Fibroblast of lung (primary cell): ENCODE measurements at places on chromosomes 7 and 10. TPM values are rescaled to one million over a fixed set of nuclear protein-coding genes. Genes with fewer than 3 reads are reported as not detected.

GRCh38 chr7:90752051-90752450 lies 155.9 kb downstream of the CDK14 start:
- no peak overlapping the region for H3K27ac ChIP-seq
- no peaks in the 10 kb centered on the region for H3K4me1 ChIP-seq
- no peak overlapping the region for H3K4me3 ChIP-seq
- H3K27me3 ChIP-seq, result no peaks in the 10 kb centered on the region
- H3K36me3 ChIP-seq, result no peaks in the 10 kb centered on the region
- peak; percentile 41 for DNase-seq

DNA sequence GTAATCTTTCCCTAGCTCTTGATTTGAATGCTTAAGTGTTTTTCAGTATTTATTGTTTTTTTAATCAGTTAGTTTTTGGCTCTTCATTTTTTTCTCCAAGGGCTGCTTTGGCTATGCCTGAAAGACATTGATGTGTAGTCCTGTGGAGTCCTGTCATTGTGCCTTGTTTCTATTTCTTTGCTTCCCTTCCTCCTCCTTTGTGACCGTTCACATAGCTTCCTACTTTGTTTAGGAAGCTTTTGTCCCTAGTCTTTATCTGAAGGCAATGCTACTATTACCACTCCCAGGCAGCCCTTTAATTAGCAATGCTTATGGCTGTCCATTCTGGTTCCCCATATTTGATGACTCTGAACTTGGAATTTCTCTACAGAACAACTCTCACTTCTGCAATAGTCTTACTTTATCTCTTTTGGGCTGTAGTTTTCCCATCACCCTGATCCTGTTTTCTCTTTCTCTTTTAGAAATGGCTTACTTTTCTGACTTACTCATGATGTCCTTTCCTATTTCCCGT lies 39.9 kb downstream of the ADCYAP1R1 start:
- H3K27ac ChIP-seq, result no peak overlapping the region
- no peaks in the 10 kb centered on the region for H3K4me1 ChIP-seq
- DNase-seq, result no peak
- H3K27me3 ChIP-seq, result no peaks in the 10 kb centered on the region
- H3K4me3 ChIP-seq, result no peak overlapping the region

DNA sequence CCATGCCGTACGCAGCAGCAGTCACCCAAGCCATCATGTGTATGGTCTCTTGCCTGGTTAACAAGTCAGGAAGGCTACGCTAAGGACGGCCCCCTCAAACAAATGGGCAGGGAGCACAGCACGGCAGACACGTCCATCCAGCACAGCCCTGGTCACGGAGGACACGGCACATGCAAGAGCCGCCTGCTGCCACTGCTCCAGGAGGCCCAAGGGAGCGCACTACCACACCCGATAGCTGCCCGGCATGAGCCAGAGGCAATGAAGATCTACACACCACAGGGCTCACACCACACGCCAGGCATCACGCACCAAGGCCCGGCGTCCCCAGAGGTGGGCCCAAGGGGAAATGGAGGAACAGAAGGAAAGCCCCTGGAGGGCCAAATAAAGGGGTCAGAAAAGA lies 134.2 kb downstream of the MAD1L1 start:
- DNase-seq, result no peak
- H3K27ac ChIP-seq, result no peak overlapping the region
- H3K27me3 ChIP-seq, result no peaks in the 10 kb centered on the region

GRCh38 chr7:94243066-94243711 lies 151.5 kb upstream of the COL1A2 start:
- no peaks in the 10 kb centered on the region for H3K27me3 ChIP-seq
- H3K27ac ChIP-seq, result no peak overlapping the region
- H3K36me3 ChIP-seq, result no peaks in the 10 kb centered on the region
- no peak for DNase-seq
- no peaks in the 10 kb centered on the region for H3K4me1 ChIP-seq

DNA sequence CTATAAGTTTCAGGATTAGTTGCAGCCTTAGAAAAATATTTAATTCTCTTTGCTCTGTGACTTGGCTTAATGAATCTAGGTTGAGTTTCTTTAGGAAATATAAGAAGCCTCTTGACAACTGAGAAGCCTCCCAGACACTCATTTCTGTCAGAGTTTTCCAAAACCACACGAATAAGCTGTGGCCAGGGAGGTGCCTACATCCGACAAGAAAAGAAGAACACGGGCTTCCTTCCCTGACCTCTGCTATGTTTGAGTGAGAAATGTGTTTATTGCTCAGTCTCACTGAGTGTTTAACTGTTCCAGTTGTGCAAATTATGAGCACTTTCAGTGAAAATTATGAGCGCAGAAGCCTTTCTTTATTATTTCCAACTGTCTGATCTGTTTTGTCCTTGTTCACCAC lies 105.0 kb downstream of the TRIL start:
- no peak overlapping the region for H3K4me3 ChIP-seq
- peaks cover 3% of the 10 kb centered on the region for H3K4me1 ChIP-seq
- H3K36me3 ChIP-seq, result no peaks in the 10 kb centered on the region
- H3K27me3 ChIP-seq, result no peaks in the 10 kb centered on the region

GRCh38 chr10:92961638-92962037 lies 99.0 kb upstream of the CYP26C1 start:
- peaks cover 8% of the 10 kb centered on the region for H3K4me1 ChIP-seq
- no peaks in the 10 kb centered on the region for H3K36me3 ChIP-seq
- H3K27ac ChIP-seq, result no peak overlapping the region

- no peaks in the 10 kb centered on the region for H3K27me3 ChIP-seq
- H3K27ac ChIP-seq, result no peak overlapping the region
- H3K4me1 ChIP-seq, result no peaks in the 10 kb centered on the region
- H3K4me3 ChIP-seq, result no peak overlapping the region
These were observed 70.1 kb downstream of the COBL start for GRCh38 chr7:51246258-51247245.

- DNase-seq, result no peak
- no peaks in the 10 kb centered on the region for H3K36me3 ChIP-seq
- peaks cover 24% of the 10 kb centered on the region for H3K4me1 ChIP-seq
- H3K4me3 ChIP-seq, result no peak overlapping the region
- H3K27ac ChIP-seq, result no peak overlapping the region
These were observed 3.2 kb upstream of the VGF start for GRCh38 chr7:101168412-101169049.

DNA sequence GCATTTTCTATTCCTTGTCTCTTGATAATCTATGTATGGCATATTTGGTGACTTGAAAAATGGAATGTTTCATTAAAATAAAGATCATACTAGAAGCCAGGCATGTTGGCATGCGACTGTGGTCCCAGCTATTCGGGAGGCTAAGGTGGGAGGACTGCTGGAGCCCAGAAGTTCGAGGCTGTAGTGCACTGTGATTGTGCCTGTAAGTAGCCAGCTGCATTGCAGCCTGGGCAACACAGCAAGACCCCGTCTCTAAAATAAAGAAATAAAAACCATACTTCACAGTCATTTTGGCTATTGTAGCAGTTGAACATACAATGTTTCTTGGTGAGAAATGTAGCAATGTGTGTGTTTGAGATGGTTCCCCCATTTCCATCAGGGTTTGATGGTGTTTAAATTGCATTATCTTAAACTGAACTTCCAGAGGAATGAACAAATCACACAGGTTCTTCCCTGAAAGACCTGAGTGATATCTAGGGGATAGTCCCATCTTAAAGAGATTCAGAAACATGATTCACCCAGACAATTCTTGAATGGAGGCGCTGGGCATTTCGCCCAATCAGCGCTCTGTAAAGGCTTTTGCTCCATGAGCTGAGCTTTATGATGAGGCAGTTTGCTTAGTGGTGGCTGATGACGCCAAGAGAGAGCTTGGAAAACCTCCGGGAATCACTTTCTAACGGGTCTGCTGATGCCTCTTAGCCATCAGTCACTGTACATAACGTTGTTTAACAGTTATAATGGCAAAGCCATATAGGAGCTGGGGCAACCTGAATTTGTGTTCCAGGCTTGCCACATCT lies 19.4 kb upstream of the BTBD16 start:
- H3K27ac ChIP-seq, result no peak overlapping the region
- no peaks in the 10 kb centered on the region for H3K27me3 ChIP-seq
- H3K4me3 ChIP-seq, result no peak overlapping the region
- peak; percentile 43 for DNase-seq
- no peaks in the 10 kb centered on the region for H3K4me1 ChIP-seq

GRCh38 chr10:72952642-72953158 lies 1.9 kb downstream of the PLA2G12B start:
- H3K27me3 ChIP-seq, result peaks cover 8% of the 10 kb centered on the region
- H3K4me3 ChIP-seq, result no peak overlapping the region
- DNase-seq, result no peak
- H3K27ac ChIP-seq, result no peak overlapping the region
- no peaks in the 10 kb centered on the region for H3K4me1 ChIP-seq

DNA sequence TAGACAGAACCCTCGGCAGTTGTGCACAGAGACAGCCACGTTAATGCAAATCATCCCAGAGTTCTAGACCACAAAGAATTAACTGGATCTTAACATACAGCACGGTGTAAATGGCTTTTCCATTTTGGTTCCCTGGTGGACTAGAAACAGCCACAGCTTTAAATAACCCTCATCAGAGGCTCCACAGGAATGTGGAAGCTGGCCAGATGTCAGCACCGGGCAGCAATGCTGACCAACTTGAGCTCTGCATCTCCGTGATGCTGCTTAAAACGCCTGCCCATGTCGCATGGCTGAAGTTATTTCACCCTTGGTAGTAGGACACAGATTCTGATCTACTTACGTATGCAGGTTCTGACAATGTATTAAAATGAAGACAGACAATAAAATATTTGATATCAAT lies 24.5 kb downstream of the RSU1 start:
- peak; percentile 29 for DNase-seq
- H3K4me1 ChIP-seq, result no peaks in the 10 kb centered on the region
- H3K36me3 ChIP-seq, result no peaks in the 10 kb centered on the region
- no peaks in the 10 kb centered on the region for H3K27me3 ChIP-seq

DNA sequence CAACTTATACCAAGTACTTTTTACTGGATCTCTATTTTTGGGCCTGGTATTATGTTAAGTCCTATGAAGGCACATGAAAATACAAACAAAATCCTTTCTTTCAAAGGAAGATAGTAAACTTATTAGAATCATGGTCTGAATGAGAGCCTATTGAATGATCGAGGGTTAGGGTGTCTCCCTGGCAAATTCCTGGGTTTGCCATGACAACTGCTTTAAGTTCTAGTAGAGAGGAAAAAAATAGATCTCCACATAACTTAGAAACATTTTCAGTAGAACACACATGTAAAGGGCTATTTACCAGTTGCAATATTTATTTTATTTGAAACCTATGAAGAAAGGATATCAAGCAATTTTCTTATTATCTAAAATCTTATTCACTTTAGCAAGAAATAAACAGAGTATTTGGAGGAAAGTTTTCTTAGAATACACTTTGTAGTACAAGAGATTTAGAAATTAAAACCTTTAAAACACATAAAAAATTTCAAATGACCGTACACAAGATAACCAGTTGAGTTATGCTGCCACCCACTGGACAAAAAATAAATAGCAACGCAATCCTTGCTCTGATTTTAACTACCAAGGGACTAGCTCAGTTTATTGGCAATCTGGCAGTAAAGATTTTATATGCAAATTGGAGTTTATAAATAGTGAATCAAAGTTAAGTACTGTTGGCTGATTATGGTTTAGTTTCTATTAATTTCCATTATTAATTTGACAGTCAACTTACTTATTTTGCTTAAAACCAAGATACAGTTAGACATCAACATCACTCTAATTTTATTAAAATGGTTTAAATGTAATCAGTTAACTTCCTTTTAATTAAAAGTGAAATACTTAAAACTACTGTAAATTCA lies 33.9 kb downstream of the CACUL1 start:
- no peaks in the 10 kb centered on the region for H3K27me3 ChIP-seq
- H3K27ac ChIP-seq, result no peak overlapping the region
- H3K4me3 ChIP-seq, result no peak overlapping the region
- H3K4me1 ChIP-seq, result peaks cover 1% of the 10 kb centered on the region
- peak; percentile 27 for DNase-seq
- H3K36me3 ChIP-seq, result no peaks in the 10 kb centered on the region

DNA sequence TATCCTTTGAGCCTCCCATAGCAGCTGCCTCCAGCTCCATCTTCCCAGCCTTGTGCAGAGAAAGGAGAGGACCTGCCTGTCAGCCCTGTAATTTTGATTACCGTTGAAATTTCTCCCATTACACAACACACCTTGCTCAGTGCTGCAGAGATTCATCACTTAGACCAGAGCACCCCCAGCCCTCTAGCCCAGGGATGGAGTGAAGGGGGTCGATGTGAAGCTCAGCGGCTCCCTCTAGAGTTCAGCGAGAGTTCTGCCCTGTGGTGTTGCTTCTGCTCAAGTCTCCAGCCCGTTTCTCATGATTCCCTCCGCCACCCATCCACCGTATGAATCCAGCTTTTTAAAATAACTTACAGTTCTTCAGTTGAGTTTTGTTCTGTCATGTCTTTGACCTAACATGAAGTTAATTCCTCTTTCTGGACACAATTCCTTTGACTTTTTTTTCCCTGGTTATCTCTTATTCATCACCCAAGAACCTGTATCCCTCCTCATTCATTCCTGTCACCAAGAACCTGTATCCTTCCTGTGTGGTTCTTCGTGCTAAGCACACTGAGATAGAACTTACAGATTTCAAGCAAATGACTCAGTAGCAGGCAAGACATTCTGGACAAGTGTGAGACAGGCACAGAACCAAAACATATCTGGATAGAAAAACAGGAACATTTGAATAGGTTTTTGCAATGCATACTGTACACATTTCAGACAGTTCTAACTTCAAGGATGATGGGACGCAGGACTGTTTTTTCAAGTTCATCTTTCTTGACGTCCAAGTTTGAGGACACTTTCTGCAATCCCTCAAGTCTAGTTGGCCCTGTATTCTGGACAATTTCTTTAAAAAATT lies 35.0 kb upstream of the ZNF32 start:
- no peaks in the 10 kb centered on the region for H3K27me3 ChIP-seq
- no peaks in the 10 kb centered on the region for H3K36me3 ChIP-seq
- H3K27ac ChIP-seq, result no peak overlapping the region
- no peak overlapping the region for H3K4me3 ChIP-seq

GRCh38 chr7:105866102-105866801 lies 10.1 kb downstream of the ATXN7L1 start:
- H3K27me3 ChIP-seq, result no peaks in the 10 kb centered on the region
- no peaks in the 10 kb centered on the region for H3K4me1 ChIP-seq

DNA sequence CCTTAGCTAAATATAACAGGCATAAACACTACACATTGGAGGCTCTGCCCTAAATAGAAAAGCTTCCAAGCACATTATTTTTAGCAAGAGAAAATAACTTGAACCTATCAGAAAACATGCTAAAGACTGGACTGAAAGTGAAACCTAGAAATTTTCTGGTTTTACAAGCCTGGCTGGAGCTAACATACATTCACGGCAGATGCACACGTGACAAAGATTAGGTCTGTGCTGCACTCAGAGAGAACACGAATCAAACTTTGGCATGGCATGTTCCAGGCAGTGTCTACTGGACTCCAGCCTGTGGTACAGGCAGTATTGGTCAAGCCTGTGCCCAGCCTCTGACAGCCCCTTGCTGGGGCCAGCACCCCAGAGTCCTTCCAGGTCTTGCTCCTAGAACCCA lies 94.1 kb upstream of the PCBD1 start:
- no peak for DNase-seq
- H3K27ac ChIP-seq, result no peak overlapping the region
- no peaks in the 10 kb centered on the region for H3K36me3 ChIP-seq
- no peak overlapping the region for H3K4me3 ChIP-seq

Gene CACNB2
- 0.66 and 1.5 TPM in 2 replicates for total RNA-seq

Gene KCNH2
- total RNA-seq, result 6.1 and 6.2 TPM in 2 replicates

Gene UCN3
- total RNA-seq, result not detected in 2 replicates

Gene UTF1
- not detected in 2 replicates for total RNA-seq

Gene CLEC2L
- not detected in 2 replicates for total RNA-seq

Gene TMEM236
- under 0.01 and 0.17 TPM in 2 replicates for total RNA-seq

Gene SUN3
- not detected in 2 replicates for total RNA-seq

Gene GBX1
- not detected in 2 replicates for total RNA-seq

Gene WIPF3
- total RNA-seq, result under 0.01 and 0.33 TPM in 2 replicates

Gene GPC2
- total RNA-seq, result 1.8 and 2.3 TPM in 2 replicates

Gene GPR26
- not detected in 2 replicates for total RNA-seq
